Vagina (tissue), 2 donors: ENCODE measurements at places on chromosomes 4 and X.

DNA sequence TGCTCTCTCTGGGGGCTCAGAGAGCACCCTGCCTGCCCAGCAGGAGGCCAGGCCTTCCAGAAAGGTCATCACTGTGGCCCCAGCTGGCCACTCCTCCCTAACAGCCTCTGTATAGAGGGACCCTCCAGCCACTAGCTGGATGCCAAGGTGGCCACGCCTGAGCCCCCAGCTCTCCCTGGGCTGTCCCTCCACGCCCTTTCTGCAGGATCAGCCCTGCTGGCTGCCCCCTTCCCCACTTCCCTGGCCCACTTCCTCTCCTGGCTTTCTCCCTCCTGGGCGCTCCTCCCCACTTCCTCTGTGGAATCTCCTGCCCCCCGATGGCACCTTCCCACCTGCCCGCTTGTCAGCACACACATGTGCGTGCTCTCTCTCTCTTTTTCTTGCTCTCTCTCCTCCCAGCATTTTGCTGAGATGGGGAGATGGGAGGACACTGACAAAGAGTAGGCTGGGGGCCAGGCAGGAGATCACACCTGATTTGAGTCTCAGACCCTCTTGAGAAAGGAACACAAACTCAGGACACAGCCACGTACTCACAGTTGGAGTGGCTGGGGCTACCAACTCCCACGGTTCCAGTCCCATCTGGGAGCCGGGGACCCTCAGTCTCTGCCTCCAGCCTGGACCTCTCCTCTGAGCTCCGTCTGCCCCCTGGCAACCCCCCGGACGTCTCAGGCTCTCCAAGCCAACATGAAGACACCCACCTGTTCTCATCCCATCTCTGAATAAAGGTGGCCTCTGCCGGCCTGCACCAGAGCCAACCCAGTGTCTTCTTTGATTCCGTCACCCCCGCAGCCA, 62.1 kb upstream of the AFAP1 start:
- DNase-seq, result no peak

GRCh38 chrX:113919387-113919786, 664.5 kb upstream of the HTR2C start:
- DNase-seq, result no peak

GRCh38 chr4:40848251-40848650, 98.5 kb downstream of the NSUN7 start:
- DNase-seq, result no peak

DNA sequence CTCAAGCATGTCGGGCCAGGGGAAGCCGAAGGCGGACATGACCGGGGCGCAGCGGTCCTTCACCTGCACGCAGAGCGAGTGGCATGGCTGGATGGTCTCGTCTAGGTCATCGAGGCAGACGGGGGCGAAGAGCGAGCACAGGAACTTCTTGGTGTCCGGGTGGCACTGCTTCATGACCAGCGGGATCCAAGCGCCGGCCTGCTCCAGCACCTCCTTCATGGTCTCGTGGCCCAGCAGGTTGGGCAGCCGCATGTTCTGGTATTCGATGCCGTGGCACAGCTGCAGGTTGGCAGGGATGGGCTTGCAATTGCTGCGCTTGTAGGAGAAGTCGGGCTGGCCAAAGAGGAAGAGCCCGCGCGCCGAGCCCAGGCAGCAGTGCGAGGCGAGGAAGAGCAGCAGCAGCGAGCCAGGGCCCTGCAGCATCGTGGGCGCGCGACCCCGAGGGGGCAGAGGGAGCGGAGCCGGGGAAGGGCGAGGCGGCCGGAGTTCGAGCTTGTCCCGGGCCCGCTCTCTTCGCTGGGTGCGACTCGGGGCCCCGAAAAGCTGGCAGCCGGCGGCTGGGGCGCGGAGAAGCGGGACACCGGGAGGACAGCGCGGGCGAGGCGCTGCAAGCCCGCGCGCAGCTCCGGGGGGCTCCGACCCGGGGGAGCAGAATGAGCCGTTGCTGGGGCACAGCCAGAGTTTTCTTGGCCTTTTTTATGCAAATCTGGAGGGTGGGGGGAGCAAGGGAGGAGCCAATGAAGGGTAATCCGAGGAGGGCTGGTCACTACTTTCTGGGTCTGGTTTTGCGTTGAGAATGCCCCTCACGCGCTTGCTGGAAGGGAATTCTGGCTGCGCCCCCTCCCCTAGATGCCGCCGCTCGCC, at the start of gene SFRP2:
Gene SFRP2, minus strand, starts transcription at position 671 of the 864 bp plus-strand sequence. Its CDS starts 248 bp downstream, at position 423.
- DNase-seq, result no peak

- DNase-seq, result no peak
Measured at GRCh38 chr4:3210467-3210866, 38.5 kb upstream of the MSANTD1 start.

DNA sequence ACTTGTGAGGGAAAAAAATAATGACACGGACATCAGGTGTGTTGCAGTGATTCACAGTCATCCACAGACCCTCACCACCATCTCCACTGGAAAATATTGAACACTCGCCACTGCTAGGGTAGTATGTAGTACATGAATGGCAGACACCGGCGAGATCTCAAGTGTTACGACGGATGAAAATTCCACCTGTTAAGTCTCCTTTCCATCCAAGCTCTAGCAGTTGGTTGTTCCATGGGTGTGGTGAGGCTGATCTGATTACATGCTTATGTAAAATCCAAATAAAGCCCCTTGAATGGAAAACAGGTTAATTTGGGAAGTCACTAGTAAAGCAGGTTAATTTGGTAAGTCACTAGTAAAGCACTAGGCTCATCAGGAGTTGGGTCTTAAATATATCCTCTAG, 1.1 kb upstream of the ARMCX4 start:
- DNase-seq, result no peak

DNA sequence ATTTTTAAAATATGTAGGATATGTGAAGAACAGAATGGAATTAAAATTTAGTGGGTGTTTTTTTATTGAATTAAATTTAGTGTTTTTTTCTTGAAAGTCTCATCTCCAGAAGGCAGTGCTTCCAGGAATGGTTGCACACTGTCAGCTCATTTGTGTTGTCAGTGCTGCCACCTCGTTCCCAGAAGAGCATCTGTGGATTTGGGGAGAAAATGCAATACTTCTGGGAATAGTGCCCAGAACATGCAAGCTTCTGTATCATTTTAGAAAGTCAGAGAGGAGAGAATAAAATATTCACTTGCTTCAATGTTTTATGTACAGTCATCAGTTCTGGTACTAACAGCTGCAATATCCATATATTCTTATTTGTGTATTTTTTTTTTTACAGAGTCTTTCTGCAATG, 608.8 kb downstream of the PCDH7 start:
- DNase-seq, result no peak

DNA sequence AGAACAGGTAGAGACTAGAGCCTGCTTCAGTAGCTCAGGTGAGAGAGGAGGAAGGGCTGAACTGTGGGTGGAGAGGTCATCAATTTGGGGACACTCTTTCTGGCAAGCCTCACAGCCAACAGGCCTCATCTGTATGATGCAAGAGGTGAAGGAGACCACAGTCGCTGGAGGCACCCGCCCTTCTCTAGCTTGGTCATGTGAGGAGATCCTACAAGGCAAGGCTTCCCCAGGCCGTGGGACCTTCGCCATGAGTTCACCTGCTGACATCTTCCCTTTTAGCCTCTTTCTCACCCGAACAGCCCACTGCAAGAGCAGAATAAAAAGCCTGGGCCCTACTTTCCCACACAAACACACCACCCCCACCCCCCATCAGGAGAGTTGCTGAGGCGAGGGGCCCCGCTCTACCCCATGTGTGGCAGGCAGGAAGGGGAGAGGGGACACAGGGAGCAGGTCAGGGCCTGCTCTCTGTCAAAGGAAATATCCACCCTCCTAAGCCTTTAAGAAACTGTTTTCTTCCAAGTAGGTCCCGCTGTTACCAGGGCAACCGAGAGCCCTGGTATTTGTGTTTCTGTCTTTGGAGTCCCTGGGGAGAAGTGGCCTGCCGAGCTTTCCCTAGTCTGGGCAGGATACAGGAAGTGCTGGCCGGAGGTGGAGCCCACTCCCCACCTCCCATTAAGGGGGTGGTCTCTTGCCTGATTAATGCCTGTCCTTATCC, 8.1 kb downstream of the RTL5 start:
- DNase-seq, result no peak
